Dorsolateral prefrontal cortex (tissue), 122 donors: ENCODE measurements at places on chromosomes 7 and 10. TPM values are rescaled to one million over a fixed set of nuclear protein-coding genes. Genes with fewer than 3 reads are reported as not detected.

Gene GIMAP8
- total RNA-seq = 3.1 TPM

Gene C1QL3
- total RNA-seq = 66.5 TPM

Gene KIF20B
- 5.5 TPM for total RNA-seq

Gene ZNF804B
- total RNA-seq = 4.0 TPM

Gene FLNC
- 11.7 TPM for total RNA-seq

Gene MAT1A
- 0.26 TPM for total RNA-seq

Gene ATOH7
- 2.6 TPM for total RNA-seq

Gene MEOX2
- 0.88 TPM for total RNA-seq

Gene TMEM236
- not detected for total RNA-seq

Gene MYO3A
- total RNA-seq = not detected

Gene TMEM213
- not detected for total RNA-seq

Gene BAMBI
- total RNA-seq = 10.4 TPM

Gene ZPBP
- total RNA-seq = not detected

DNA sequence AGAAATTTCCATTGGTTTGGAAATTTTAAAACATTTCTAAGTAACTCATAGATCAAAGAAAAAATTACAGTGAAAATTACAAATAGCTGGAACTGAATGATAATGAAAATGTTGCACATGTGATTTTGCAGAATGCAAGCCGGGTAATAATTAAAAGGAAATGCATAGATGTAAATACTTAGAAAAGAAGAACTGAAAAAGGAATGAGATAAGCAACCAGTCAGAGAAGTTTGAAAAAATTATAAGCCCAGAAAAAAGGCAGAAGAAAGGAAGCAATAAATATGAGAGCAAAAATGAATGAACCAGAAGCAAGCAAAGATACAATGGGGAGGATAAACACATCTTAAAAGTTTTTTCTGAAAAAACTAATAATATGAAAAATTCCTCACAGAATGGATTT is 3.2 kb upstream of the TMEM273 start:
- DNase-seq = no peak

DNA sequence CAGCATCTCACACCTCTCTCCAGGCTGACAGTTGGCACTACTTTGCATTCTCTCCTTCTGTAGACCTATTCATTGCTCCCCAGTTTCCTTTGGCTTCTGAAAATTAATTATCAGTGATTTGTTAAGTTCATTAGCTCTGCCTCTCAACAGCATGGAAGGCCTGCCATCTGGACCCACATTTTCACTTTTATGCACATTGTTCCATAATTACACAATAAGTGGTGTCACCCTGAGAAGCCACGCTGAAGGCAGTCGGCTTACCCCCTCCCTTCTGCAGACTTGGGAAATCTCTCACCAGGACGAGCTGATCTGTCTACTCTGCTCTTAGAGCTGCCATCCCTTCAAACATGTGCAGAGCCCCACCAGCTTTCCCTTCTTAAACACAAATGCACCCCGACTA is 64.7 kb downstream of the SLIT1 start:
- DNase-seq = no peak

DNA sequence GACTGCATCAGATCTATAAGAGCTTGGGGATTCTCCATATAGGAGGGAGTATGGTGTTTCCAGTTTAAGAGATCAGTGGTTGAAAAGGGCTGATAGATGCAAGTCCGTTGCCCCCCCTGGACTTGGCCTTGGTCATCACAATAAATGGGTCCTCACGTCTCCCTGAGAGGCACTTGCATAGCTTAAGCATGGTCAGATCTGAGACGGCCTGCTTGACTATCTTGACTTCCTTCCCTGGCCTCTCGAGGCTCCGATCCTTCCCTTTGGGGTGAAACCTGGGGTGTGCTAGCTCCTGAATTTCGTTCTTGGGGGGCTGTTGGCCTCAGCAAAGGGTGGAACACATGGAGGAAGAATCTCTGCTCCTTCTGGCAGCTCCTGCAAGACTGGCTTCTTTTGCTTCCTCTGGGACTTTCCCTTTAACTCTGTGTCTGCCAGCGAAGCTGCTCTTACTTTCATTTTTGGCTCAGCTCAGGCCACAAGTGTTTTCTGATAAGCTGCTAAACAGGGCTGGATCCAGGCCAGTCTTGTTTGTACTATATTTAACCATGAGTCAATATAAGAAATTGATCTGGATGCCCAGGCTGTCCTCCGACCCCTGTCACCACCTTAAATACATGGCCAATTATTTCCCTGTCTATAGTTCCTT is 11.2 kb upstream of the ZNF485 start:
- no peak for DNase-seq

- no peak for DNase-seq
These were observed 7.3 kb downstream of the GPR37 start for GRCh38 chr7:124758327-124758726.

DNA sequence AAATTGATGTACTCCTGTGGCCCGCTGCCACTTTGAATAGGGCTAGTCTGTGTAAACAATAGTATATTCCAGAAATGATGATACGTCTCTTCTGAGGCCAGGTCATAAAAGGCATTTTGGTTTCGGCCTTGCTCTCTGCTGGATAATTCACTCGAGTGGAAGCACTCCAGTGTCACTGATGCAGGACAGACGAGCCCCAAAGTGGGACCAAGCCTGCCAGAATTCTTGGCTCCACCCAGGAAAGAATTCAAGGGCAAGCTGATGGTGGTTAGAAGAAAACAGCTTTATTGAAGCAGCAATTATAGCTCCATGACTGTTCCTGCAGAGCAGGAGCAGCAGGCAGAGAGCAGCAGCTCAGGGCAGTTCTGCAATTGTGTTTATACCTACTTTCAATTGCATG is 717.6 kb downstream of the GRM8 start:
- no peak for DNase-seq

- DNase-seq = peak; percentile 29
These were observed 448 bp upstream of the GOLGA7B start for GRCh38 chr10:97849103-97849686.

DNA sequence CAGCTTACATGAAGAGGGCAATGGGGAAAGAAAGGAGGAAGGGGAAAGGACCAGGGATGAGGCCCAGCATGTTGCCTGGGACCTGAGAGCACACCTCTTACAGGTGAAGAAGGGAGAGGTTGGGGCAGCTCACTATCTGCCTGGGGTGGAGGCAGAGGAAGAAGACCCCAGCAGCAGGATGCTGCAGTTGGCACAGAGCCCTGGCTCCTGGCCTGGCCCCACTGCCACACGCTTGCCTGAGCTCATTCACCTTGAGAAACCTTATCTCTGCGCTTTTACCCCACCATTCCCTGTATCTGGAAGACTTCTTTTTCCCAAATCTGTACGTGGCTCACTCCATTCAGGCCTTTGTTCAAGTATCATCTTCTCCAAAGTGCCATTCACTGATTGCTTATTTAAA is 147.8 kb upstream of the TMEM72 start:
- no peak for DNase-seq

GRCh38 chr7:140223515-140224221 is 46.9 kb upstream of the KDM7A start:
- DNase-seq = no peak

DNA sequence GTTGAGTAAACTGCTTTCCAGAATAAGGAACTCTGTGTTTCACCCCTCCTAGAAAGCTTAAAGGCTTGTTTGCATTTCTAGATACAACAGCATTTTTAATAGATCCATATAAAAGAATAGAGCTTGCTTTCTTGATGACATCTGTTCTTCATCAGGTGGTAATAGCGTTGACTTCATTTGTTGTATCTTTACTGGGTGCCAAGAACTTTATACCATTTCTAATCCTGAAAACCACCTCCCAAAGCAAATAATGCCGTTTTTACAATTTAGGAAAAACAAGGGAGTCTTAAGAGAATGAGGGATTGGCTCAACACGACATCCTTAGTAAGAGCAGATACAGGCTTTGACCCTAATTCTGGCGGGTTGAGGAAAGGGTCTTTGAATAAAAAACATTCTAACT is 993.4 kb downstream of the TYW1 start:
- DNase-seq = no peak

DNA sequence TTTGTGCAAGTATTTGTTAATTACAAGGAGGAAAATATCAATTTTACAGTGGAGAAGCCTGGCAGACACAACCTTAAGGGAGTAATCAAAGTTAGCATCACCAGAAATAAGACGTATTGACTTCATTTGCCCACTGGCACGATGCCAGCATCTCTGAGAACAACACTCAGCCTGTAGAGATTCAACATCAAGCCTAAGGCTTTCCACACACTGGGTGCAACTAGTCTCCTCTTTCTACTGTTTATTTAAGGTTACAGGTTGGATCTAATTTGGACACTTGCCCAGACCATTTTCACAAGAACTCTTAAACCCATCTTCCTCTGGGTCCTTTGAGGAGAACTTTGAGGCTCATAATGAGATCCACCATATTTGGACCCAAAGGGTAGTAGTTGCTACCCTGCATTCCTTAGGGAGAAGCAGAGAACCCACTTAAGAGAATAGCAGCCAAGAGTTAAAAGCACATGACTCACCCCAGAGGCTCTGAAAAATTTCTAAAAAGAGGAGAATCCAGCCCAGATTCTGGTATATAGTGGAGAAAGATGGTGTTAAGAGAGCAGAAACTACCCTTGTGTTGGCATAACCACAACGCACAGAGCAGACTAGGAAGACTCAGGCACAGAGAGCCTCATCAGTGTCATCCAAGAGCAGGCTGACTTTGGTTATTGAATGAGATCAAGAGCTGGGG is 97.3 kb downstream of the CCDC71L start:
- no peak for DNase-seq

GRCh38 chr7:43040461-43040860 is 72.0 kb upstream of the HECW1 start:
- DNase-seq = no peak

DNA sequence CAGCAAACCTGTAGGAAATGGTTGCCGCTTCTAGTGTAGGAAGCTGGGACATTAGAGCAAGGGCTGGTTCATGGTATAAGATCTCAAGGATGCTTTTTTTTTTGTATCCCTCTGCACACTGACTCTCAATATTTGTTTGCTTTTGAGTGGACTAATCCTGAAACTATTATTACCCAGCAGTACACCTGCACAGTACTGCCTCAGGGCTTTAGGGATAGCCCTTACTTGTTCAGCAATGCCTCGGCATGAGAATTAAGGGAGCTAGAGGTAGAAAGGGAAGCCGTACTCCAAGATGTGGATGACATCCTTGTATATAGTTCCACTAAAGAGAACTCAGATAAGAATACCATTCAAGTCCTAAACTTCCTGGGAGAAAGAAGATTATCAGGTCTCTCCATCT is 70.5 kb downstream of the COPG2 start:
- no peak for DNase-seq

GRCh38 chr10:31808258-31809218 is 120.1 kb downstream of the ARHGAP12 start:
- DNase-seq = no peak

GRCh38 chr7:33452805-33453502 is 323.6 kb downstream of the BBS9 start:
- no peak for DNase-seq

GRCh38 chr10:115829521-115830205 is 443.3 kb downstream of the GFRA1 start:
- no peak for DNase-seq

GRCh38 chr7:28408105-28408959 is 4.0 kb upstream of the CREB5 start:
- DNase-seq = peak; percentile 48

DNA sequence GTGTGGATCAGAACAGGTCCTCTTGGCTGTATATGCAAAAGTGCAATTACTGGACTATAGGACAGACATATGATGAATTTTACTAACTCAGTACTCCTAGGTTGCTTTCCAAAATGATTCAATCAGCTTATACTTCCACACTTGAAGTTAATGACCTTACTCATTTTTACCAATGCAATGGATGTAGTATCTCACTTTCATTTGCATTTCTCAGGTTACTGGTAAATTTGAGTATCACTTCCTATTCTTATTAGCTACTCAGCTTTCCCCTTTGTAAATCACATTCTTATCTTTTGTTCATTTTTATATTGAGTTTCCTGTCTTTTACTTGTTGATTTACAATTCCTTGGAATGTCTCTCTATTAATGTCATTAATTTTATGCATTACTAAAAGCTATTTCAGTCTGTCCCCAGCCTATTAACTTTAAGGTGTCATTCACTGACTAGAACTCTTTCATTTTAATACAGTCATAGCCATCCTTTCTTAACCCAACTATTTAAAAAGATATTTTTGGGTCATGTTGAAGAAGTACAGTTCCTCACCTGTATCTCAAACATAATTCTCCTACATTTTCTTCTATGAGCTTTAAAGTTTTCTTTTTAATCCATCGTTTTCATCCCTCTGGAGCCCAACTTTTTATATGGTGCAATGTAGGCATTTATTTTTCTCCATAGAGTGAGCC is 88.6 kb downstream of the VIM start:
- DNase-seq = no peak

DNA sequence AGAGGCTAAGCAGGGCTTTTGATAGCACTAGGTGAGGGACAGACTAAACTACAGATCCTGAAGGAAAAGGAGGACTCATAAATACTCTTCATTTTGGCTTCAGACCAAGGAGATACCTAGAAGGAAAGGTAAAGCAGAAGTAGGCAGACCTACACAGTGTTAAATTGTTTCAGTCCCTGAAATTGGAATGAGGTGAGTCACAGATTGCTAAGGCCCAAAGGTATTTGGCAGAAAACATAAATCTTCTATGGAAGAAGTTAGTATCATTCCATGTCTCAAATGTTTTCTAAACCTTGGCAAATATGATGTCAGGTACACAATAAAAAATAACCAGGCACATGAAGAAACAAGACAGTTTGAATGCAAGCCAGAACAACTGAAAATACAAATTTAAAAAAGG is 30.0 kb downstream of the MTERF1 start:
- no peak for DNase-seq

DNA sequence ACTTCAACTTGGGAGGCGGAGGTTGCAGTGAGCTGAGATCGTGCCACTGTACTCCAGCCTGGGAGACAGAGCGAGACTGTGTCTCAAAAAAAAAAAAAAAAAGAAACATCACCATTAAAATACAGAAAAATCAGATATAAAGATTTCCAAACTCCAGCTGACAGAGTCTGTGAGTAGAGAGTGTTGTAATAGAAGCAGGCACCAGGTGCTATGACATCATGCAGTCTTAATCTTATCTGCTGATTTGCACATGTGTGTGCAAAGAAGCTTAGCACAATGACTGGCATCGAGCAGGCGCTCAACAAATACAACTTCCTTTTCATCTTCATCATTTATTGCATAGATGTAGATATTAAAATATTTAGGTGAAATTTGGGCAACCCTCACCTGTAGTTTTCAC is 92.2 kb downstream of the PRKCQ start:
- DNase-seq = no peak

DNA sequence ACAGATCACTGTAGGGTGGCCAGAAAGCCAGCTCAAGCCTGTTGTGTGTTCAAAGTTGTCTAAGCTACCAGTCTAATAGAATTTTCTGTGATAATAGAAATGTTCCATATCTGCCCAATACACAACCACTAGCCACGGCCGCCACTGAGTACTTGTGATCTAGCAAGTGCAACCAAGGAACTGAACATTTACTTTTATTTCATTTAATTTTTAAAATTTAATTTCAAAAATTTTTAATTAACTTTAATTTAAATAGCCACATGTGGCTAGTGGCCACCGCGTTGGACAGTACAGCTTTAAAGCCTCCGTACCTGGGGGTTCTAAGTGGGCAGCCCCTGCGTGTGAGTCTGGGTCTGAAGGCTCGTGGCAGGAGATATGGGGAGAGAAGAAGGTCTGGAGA is 60.4 kb downstream of the SH3PXD2A start:
- no peak for DNase-seq

GRCh38 chr7:73703225-73703624 is 16.2 kb downstream of the STX1A start:
- DNase-seq = no peak
